ENCODE measurements at places on chromosomes 13 and 19.

GRCh38 chr19:33767898-33768413 is 28.7 kb upstream of the KCTD15 start:
- DNase-seq: no peak

GRCh38 chr19:55581823-55582223 is 1.2 kb upstream of the ZNF579 start:
- DNase-seq: no peak

GRCh38 chr19:47447470-47448359 is 24.0 kb downstream of the SLC8A2 start:
- DNase-seq: peak; percentile 66

GRCh38 chr13:21909331-21909730 is 238.5 kb downstream of the FGF9 start:
- DNase-seq: no peak

- DNase-seq: no peak
Observed at GRCh38 chr13:58994777-58995176, 1169.0 kb downstream of the DIAPH3 start.

GRCh38 chr13:25946321-25946720 is 105.5 kb downstream of the SHISA2 start:
- no peak for DNase-seq

DNA sequence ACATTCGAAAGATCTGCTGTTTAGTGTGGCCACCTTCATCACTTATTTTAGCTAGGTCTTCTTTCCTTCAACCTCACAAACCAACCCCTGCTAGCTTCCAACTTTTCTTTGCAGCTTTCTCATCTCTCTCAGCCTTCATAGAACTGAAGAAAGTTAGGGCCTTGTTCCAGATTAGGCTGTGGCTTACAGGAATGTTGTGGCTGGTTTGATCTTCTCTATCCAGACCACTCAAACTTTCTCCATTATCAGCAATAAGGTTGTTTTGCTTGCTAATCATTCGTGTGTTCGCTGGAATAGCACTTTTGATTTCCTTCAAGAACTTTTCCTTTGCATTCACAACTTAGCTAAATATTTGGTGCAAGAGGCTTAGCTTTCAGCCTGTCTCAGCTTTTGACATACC is 44.7 kb downstream of the CARS2 start:
- no peak for DNase-seq

DNA sequence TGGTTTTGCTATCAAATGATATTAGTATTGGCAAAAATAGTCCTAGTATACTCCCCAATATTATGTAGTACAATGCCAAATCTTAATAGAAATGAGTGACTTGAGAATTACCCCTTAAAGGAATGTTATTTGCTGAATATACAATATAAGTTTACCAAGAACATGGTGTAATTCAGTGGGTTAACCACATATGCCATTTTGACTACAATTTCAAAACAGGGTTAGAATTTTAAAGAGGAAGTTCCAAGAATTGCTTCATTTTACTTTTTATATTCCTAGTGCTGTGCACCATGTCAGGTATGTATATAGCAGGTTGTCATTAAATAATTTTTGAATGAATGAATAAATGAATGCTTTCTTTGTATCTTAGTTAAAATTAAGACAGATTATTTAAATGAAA is 66.3 kb downstream of the LMO7 start:
- no peak for DNase-seq

DNA sequence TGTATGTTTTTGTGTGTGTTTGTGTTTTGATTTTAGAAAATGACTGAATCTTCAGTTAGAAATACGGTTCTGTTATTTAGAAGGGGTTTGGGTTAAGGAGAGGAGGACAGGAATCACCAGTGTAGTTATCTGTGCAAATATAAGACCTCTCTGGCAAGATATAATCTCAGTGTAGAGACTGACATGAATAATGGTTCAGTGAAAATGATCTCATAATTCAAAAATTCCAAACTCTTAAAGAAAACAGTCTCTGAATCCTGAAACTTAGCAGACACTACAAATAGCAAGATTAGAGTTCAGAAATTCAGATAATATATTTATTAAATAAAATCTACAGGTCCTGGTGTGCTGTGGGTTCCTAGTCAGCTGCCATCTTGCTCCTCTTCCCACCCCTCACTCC is 73.5 kb downstream of the PDS5B start:
- no peak for DNase-seq

- DNase-seq: no peak
Observed at GRCh38 chr19:39890755-39891551, 43.5 kb downstream of the FCGBP start.

GRCh38 chr13:32310134-32310706 is 4.9 kb downstream of the ZAR1L start:
- DNase-seq: no peak

DNA sequence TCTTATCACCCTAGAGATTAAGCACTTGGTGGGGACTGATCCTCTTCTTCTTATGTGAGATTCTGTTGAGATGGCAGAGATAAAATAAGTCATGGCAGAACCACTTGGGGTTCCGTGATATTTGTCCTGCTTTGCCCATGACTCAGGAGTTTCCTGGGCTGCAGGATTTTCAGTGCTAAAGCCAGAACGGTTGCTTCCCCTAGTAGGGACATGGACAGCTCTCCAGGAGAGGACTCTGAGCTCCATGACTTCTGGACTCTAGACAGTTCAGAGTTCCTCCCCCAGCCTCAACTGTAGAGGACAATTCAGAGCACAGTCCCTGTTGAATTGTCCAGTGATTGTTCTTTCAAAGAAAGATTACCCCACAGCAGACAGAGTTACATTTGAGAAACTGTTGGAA is 98.8 kb downstream of the OLFM4 start:
- no peak for DNase-seq

- no peak for DNase-seq
Observed at GRCh38 chr13:22102271-22102670, 431.4 kb downstream of the FGF9 start.

- DNase-seq: no peak
Observed at GRCh38 chr19:13043285-13043684, 48.0 kb downstream of the NFIX start.

- DNase-seq: no peak
Observed at GRCh38 chr13:44415815-44416214, 42.2 kb downstream of the SERP2 start.

GRCh38 chr13:97221466-97221865 is 667 bp upstream of the MBNL2 start:
- no peak for DNase-seq

GRCh38 chr13:26422036-26422435 is 135.4 kb upstream of the WASF3 start:
- DNase-seq: no peak

GRCh38 chr19:370641-371330 is 26.2 kb upstream of the MIER2 start:
- no peak for DNase-seq

GRCh38 chr19:44702551-44703176 is 3.7 kb downstream of the CEACAM16 start:
- no peak for DNase-seq

DNA sequence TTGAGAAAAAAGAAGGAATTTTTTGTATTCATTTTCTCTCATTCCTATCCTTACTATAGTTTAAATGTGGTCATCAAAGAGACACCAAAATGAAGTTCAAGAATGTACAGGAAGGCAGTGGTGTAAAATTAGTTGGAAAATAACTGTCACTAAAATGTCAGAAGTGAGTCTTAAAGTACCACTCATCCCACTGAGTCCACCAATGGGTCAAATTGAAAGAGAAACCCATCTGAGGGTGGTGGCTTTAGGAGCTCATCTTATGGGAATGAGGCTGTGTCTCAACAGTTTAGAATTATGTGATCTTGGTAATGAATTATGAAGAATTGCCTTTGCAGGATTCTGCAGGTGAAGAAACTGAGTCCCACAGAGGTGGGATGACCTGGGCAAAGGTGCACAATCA is 403.5 kb downstream of the FGF9 start:
- DNase-seq: no peak

DNA sequence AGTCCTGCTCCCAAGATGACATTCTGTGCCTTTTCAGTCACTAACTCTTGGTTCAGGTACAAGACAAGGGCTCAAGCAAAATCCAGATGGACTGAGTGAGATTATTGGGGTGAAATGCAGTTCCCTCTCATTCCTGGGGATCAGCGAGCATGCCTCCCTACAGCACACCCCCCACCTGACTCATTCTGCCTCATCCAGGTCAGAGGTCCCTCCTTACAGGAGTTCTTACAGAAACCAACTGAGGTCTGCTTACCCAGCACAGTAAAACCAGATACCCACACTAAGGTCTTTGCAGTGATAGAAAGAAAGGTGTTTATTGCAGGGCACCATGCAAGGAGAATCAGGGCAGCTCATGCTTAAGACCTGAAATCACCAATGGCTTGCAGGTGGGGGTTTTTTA is 21.6 kb upstream of the MRI1 start:
- DNase-seq: no peak

GRCh38 chr19:41994994-41995958 is 1.2 kb upstream of the ATP1A3 start:
- no peak for DNase-seq

DNA sequence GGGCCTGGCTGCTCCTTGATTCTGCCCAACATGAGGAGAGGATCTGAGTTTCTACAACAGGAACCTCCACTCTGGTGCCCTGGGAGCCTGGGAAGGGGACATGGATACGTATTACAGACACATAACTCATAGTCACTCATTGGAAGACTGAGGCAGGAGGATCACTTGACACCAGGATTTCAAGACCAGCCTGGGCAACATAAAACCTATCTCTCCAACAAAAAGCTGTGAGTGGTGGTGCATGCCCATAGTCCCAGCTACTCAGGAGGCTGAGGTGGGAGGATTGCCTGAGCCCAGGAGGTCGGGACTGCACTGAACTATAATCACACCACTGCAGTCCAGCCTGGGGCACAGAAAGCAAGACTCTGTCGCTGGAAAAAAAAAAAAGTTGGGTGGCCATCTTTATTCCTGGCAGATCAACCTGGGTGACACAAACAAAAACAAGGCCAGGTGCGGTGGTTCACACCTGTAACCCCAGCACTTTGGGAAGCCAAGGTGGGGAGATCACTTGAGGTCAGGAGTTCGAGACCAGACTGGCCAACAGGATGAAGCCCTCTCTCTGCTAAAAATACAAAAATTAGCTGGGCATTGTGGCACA is 1.1 kb upstream of the KLF1 start:
- no peak for DNase-seq

DNA sequence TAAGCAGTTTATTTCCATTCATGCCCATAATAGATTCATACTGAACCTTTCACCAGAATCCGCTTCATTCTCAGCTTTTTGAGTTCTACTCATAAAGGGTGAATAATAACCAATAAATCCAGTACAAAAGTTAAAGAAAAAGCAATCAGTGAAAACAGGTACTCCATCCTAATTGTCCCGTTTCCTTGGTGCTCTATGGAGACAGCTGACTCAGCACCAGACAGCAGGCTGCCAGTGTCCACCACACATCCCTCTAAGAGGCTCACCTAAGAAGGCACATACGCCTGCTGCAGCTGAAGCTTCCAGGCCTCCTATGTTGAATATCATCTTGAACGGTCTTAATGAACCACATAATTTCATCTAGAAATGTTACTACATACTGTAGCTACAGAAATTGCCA is 27.3 kb downstream of the MYO16 start:
- no peak for DNase-seq

DNA sequence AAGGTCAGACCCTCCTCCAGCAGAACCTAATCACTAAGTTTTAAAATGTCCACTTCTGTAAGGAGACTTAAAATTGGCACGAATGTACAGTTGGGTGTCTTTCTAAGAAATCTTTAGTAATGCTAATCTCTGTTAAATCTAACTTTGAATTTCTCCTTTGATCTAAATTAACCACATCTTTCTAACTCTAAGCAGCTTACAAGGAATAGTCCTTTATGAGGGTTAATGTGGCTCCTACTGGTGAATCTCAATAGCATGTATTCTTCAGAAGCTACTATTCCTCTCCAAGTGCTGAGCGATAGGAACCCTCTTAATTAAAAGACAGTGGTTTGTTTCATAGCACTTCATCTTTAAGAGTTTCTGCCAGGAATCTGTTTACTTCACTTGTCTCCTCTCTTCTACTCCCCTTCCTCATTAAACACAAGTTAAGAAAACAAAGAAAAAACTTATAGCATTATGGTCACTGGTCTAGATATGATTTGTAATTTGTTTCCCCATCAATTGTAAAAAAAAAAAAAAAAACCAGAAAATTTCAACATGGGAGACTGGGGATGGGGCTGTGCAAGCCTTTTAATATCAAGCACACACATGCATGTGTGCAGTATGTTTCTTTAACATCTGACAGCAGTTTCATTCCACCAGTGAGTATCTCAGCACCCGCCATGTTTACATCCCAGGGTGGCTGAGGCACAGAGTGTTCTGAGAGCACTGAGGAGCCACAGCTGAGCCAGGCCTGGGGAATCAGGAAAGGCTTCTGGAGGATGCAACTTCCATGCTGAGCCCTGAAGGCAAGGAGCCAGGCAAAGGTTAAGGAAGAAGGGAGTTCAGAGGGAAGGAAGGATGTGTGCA is 57.7 kb downstream of the ATP7B start:
- no peak for DNase-seq

DNA sequence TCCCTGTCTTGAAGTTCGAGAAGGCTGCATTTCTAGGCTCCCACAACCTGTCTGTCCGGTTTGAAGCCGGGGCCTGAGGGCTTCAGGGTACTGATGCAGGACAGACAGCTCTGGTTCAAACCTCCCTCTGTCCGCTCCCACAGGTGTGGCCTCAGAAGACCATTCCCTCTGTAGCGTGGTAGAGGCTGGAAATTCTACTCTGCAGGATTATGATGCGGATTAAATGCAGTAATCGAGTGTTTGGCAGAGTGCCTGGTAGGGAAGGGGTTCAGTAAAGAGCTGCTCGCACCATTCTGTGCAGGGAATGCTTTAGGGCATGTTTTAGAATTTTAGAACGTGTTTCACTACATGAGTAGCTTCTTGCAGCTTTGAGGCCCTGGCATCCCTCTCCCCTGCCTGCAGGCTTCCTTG is 30.5 kb downstream of the PPP1R37 start:
- DNase-seq: no peak

- no peak for DNase-seq
Observed at GRCh38 chr13:98877936-98878335, 99.9 kb downstream of the DOCK9 start.

DNA sequence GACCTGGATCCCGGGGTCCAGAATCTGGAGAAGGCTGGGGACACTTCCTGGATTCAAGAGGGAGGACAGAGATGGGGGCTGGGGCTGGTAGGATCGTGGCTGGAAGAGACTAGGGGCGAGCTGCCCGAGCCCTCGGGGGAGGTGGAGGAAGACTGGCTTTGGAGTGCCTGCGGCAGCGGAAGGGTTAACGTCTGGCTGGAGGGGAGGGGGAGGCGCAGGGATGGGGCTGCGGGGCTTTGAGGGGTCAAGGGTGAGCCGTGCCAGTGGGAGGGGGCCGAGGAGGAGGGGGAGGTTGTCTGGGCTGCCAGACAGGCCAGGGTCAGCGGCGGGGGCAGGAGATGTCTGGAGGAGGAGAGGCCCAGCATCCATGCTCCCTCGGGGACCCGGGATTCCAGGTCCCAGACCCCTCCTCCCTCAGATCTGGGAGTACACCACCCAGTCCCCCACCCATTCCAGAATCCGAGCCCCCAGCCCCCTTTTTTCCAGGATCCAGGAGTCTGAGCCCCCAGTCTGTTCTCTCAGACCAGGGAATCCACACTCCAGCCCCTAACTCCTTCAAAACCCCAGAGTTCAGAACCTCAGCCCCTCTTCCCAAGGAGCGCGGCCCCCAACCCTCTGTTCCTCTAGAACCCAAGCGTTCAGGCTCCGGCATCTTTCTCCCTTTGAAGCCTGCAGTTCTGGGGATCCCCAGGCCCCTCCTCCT is 3.2 kb upstream of the SPACA6 start:
- DNase-seq: peak; percentile 61

GRCh38 chr19:33997690-33998089 is 174.6 kb upstream of the LSM14A start:
- no peak for DNase-seq

GRCh38 chr13:43180837-43181236 is 157.5 kb downstream of the DNAJC15 start:
- no peak for DNase-seq
